HFFc6 (cell line): ENCODE measurements at places on chromosomes 11 and 22. TPM values are rescaled to one million over a fixed set of nuclear protein-coding genes. Genes with fewer than 3 reads are reported as not detected.

The TIGD3 gene
- total RNA-seq, result 0.17 TPM in 1 of 3 replicates, not detected in the others

The MMP13 gene
- total RNA-seq, result not detected in 3 replicates

The MMP1 gene
- 554 to 1,218 TPM (median 714 TPM) in 3 replicates for total RNA-seq

The KLHL35 gene
- not detected in 3 replicates for total RNA-seq

- peak overlapping the region; percentile 97 for H3K27ac ChIP-seq
- no peak for DNase-seq
- H3K27me3 ChIP-seq, result no peaks in the 10 kb centered on the region; the same call in 1 of the 2 replicates
Measured at GRCh38 chr22:38754751-38755154, 1.0 kb downstream of the SUN2 start.

DNA sequence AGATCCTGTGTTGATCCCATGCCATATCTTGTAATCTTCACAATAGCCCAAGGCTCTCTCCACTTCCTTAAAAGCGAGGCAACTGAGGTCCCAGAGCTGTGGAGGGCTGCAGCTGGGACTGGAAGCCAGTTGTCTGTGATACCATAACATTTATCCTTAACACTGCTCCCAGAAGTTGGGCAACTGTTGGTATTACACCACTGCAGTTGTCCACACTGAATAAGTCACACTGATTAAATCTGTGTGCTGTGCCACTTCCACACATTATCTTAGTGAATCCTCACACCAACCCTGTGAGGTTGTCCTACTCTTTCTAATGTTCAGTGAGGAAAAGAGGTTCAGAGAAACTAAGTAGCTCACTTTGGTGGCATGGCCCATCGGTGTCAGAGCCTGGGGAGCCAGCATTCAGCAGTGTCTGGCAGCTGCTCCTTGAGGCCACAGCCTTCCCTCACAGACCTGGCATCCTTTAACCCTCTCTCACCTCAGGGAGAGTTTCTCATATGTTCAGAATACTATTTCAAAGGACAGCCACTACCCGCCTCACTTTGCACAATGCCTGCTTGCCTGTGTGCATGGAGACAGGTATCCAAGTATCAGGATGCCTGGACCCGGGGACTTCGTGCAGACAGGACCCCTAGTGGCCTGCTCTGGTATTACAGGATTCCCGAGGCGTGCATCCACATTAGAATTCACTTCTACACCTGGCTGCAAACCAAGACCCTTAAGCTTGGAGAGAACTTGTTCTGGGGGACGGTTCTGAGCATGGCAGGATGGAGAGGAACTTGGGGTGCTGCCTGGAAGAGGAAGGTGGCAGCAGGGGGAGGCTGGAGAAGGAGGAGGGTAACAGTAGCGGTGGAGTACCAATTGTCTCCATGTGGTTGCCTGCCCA is 221.9 kb upstream of the TBCEL start:
- H3K27ac ChIP-seq, result no peak overlapping the region
- H3K27me3 ChIP-seq, result peaks cover 30% of the 10 kb centered on the region
- peaks cover 5% of the 10 kb centered on the region for H3K4me1 ChIP-seq

DNA sequence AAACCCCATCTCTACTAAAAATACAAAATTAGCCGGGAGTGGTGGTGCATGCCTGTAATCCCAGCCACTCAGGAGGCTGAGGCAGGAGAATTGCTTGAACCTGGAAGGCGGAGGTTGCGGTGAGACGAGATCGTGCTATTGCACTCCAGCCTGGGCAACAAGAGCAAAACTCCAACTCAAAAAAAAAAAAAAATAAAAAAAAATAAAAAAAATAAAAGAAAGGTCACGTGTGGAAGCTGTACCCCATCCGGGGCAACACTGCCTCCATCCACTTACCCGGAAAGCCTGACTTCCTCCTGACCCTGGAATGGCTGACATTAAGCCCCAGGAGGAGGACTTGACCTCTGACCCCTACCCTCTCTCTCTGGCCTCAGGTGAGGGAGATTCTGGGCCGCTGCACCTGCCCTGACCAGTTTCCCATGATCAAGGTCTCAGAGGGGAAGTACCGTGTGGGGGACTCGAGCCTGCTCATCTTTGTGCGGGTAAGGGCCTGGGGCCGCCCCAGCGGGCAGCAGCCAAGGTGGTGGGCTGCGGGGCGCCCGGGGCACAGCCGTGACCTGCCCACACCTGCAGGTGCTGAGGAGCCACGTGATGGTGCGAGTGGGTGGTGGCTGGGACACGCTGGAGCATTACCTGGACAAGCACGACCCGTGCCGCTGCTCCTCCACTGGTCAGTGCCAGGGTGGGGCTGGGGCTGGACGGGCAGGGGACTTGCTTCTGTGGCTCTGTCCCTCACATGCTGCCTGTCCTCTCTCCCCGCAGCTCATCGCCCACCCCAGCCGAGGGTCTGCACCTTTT is 3.8 kb downstream of the GAS2L1 start:
- H3K4me3 ChIP-seq, result no peak overlapping the region
- H3K36me3 ChIP-seq, result peaks cover 4% of the 10 kb centered on the region; the same call in 1 of the 2 replicates
- peaks cover 12% of the 10 kb centered on the region for H3K27me3 ChIP-seq
- peak overlapping the region; percentile 98 for H3K27ac ChIP-seq
- H3K4me1 ChIP-seq, result peaks cover 30% of the 10 kb centered on the region

GRCh38 chr11:117255966-117256365 is 23.5 kb downstream of the RNF214 start:
- no peak overlapping the region for H3K4me3 ChIP-seq
- H3K36me3 ChIP-seq, result peaks cover 43% of the 10 kb centered on the region
- no peak for DNase-seq
- H3K27me3 ChIP-seq, result peaks cover 5% of the 10 kb centered on the region
- H3K4me1 ChIP-seq, result peaks cover 43% of the 10 kb centered on the region

DNA sequence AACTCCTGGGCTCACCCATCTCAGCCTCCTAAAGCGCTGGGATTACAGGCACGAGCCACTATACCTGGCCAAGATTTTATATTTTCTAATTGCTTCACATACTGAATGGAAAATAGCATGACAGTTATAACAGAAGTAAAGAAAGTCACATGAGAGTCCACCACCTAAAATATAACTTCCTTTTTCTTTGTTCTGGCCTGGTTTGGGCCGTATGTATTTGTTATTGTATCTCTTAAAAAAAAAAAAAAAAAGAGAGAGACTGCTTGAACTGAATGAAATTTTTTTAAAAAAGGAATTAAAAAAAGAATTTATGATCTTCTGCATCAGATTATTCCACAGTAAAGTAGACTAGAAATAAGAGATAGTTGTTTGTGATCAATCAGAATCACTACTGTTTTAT is 86.0 kb upstream of the GRIK4 start:
- 0 out of 2 replicates have a peak, but pooled peaks cover 1% of the 10 kb centered on the region for H3K27me3 ChIP-seq
- H3K27ac ChIP-seq, result no peak overlapping the region
- peaks cover 32% of the 10 kb centered on the region for H3K4me1 ChIP-seq
- peaks cover 36% of the 10 kb centered on the region for H3K36me3 ChIP-seq

GRCh38 chr11:27025312-27025955 is 15.2 kb upstream of the BBOX1 start:
- no peak overlapping the region for H3K27ac ChIP-seq
- no peak for DNase-seq
- H3K4me1 ChIP-seq, result peaks cover 6% of the 10 kb centered on the region; the same call in 1 of the 2 replicates
- no peaks in the 10 kb centered on the region for H3K36me3 ChIP-seq

GRCh38 chr11:40513281-40513680 is 946.2 kb downstream of the LRRC4C start:
- H3K4me3 ChIP-seq, result no peak overlapping the region
- H3K27me3 ChIP-seq, result peaks cover 2% of the 10 kb centered on the region; the same call in 1 of the 2 replicates
- no peak overlapping the region for H3K27ac ChIP-seq
- no peaks in the 10 kb centered on the region for H3K36me3 ChIP-seq
- H3K4me1 ChIP-seq, result no peaks in the 10 kb centered on the region

- no peaks in the 10 kb centered on the region for H3K36me3 ChIP-seq
- no peak for DNase-seq
- H3K4me3 ChIP-seq, result no peak overlapping the region
- H3K27me3 ChIP-seq, result peaks cover 12% of the 10 kb centered on the region
Measured at GRCh38 chr11:125465255-125465654, 30.8 kb downstream of the FEZ1 start.

DNA sequence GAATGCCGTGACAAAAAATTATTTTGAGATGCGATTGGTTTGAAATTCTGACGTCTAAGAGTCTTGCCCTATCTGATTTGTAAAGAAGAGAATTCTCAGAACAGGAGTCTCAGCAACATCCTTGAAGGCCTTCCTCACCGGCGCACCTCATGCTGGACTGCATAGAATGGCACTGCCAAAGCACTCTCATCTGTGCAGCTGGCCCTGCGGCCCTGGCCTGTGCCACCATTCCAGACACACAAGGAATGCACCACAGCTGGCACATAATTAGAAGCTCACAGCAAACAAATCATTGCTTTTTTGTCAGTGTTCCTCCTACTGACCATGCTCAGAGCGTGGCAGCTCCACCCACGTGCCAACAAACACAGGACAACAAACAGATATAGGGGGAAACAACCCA is 166.0 kb downstream of the KIRREL3 start:
- H3K27ac ChIP-seq, result peak overlapping the region; percentile 91
- H3K4me1 ChIP-seq, result peaks cover 82% of the 10 kb centered on the region
- peak overlapping the region; percentile 63 for H3K4me3 ChIP-seq
- H3K36me3 ChIP-seq, result peaks cover 30% of the 10 kb centered on the region
- DNase-seq, result peak; percentile 9

DNA sequence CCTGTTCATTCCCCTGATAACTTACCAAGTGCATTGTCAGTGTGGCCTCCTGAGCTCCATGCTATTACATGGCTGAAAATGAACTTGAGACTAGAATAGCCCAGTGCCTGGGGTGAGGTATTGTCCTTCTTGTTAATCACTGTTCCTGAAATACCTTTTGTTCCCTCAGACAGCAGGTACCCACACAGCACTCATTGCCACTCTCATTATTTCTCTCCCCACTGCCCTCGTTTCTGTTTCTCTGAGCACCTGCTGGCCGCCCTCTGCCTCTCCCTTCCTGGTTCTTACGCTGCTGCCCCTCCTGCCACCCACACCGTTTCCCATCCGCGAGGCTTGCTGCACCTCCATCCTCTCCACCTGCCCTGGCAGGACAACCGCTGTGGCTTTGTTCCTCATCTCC is 36.9 kb upstream of the RAB1B start:
- H3K27me3 ChIP-seq, result peaks cover 6% of the 10 kb centered on the region
- peaks cover 2% of the 10 kb centered on the region for H3K4me1 ChIP-seq
- 0 out of 2 replicates have a peak, but pooled peaks cover 18% of the 10 kb centered on the region for H3K36me3 ChIP-seq
- no peak for DNase-seq

- H3K36me3 ChIP-seq, result no peaks in the 10 kb centered on the region
- no peak overlapping the region for H3K4me3 ChIP-seq
- DNase-seq, result no peak
- no peak overlapping the region for H3K27ac ChIP-seq
Measured at GRCh38 chr11:44018127-44018521, 29.7 kb upstream of the ACCSL start.

GRCh38 chr11:27487706-27488105 is 15.1 kb upstream of the LGR4 start:
- no peaks in the 10 kb centered on the region for H3K27me3 ChIP-seq
- H3K4me3 ChIP-seq, result no peak overlapping the region
- no peak overlapping the region for H3K27ac ChIP-seq
- DNase-seq, result no peak
- H3K4me1 ChIP-seq, result no peaks in the 10 kb centered on the region
- peaks cover 6% of the 10 kb centered on the region for H3K36me3 ChIP-seq

- H3K27ac ChIP-seq, result peak overlapping the region; percentile 82
- peak; percentile 38 for DNase-seq
Measured at GRCh38 chr11:130634961-130635473, 186.6 kb downstream of the ADAMTS15 start.

GRCh38 chr11:472816-473215 is 22.7 kb downstream of the PTDSS2 start:
- no peak overlapping the region for H3K27ac ChIP-seq
- no peaks in the 10 kb centered on the region for H3K36me3 ChIP-seq
- no peak for DNase-seq
- H3K4me3 ChIP-seq, result no peak overlapping the region
